Tibial nerve (tissue), 4 donors: ENCODE measurements at places on chromosomes 1 and 21.

DNA sequence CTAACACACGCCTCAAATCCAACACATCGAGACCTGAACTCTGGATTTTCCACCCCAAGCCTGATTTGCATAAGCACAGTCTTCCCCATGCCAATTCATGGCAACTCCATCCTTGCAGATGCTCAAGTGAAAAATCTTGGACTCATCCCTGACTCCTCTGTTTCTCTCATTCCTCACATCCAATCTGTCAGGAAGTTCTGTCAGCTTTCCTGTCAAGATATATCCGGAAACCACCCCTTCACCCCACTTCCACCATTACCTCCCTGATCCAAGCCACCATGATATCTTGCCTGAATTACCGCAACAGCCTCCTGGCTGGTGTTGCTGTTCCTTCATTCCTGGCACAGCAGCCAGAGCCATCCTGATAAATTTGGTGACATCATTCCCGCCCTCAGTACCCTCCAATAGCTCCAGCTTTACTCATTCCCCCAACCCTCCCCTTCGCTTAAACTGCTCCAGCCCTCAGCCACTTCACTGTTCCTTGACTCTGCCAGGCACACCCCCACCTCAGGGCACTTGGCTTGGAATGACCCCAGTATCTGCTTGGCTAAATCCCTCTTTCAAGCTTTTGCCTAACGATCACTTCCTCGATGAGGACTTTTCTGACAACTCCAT is 17.4 kb downstream of the TCEA3 start:
- no peak for DNase-seq

GRCh38 chr1:110916669-110917306 is 43.8 kb downstream of the CD53 start:
- DNase-seq, result no peak

DNA sequence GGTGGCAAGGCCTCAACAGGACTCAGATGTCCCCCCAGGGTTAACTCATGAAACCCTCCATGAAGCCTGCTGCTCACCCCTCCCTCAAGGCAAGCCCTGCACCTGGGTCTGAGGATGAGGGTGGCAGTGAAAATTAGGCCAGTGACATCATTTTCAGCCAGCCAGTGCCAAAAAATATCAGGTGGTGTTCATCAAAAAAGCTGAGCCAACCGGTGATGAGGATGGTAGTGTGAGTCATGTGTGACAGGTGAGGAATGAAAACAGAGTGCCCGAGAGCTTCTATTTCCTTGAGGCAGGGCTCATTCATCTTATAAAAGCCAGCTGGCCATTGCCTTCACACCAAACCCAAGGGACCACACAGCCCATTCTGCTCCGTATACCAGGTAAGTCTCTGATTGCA is at the start of gene SPRR1A:
TSS of gene SPRR1A (plus strand) at position 339 of the 400 bp plus-strand sequence. CDS start 1,150 bp downstream, outside the sequence.
- no peak for DNase-seq

- DNase-seq, result no peak
Measured at GRCh38 chr1:112672842-112673241, 1.6 kb upstream of the MOV10 start.

DNA sequence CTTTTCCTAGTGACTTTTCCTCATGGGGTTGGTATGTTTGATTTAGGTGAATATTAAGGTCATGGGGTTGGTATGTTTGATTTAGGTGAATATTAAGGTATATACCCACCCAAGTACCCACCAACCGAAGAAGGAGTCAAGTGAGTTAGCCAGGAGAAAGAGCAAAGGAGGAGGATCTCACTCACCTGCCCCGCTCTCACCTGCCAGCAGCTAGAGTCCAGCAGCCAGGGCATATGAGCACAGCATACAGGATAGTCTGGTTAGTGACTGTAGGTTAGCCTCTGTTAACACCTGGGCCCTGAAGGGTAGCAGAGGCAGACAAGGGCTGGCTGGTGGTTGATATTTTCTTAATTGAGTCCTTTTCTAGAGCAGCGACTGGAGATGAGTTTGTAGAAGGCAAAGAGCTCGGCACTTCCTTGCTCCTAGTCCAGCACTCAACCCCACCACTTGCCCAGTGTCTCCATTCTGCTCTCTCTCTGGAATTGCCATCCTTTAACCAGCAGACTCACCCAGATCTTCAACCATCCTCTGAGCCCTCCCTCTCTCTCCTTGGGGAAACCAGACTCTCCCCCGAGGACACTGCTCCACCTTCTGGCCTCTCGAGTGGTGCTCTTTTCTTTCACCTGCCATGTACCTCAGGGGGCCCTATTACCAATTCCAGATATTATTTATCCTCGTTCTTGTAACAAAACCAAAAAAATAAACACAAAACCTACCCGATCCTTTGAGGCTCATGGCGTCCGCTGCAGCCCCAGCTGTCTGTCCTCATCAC is 16.3 kb upstream of the DESI2 start:
- DNase-seq, result no peak

DNA sequence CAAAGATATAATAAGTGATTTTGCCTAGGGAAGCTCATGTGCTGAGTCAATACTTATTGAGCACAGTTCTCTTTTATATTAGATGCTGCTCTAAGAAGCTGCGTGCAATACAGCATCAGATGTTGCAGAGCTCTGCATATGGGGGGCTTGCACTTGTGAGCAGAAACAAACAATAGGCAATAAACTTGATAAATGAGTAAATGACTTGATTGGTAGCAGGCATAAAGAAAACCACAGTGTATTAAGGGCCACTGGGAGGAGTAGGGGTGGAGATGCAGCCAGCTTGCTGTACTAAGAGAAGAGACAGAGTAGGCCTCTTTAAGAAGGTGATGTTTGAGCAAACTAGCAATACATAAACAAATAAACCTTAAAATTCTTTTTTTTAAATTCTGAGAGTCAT is 598.5 kb upstream of the ADAMTS5 start:
- no peak for DNase-seq

- DNase-seq, result no peak
Measured at GRCh38 chr1:30318864-30319718, 404.3 kb downstream of the MATN1 start.

GRCh38 chr1:109204484-109204883 is 9.2 kb upstream of the SARS1 start:
- no peak for DNase-seq

GRCh38 chr1:231694075-231694431 is 67.5 kb downstream of the DISC1 start:
- DNase-seq, result no peak

GRCh38 chr21:30227633-30228404 is 11.9 kb upstream of the CLDN8 start:
- peak; percentile 70 for DNase-seq

DNA sequence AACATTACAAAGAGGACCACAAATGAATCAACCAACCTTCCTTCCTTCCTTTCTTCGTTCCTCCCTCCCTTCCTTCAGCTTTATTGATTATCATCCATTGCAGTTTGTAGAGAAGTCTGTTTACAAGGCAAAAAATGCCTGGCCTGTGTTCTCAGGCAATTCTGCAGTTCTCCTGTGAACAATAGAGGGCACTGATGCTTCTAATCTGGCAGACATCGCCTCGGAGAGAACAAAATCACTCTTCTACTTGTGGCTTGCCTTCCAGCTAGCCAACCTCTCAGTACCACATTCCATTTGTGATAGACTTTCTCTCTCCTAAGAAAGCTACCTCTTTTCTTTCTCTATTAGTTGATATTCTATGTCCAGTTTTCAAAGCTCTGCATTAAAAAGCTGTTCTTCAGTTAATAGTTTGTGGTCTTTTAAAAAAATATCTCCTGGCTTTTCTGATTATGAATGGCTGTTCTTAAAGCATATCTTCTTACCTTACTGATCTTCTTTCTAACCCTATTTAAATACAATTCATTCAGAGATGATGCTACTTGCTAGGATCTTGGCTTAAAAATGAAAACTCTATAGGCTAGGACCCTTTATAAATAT is 26.9 kb upstream of the ESRRG start:
- DNase-seq, result no peak

DNA sequence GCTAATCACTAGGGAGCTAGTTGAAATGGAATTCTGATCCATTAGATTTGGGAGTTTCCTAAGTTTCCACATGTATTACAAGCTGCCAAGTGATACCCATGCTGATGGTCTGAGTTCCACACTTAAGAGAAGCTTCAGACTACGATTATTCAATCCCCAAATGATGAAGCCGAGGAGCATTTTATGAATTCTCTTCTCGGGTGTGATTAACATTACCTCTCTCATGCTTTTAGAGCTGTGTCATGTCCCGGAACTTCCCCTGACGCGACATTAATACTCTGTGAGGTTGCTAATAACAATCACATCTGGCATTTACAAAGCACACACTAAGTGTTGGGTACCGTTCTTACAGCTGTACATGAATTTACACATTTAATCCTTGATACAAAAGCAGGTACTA is 63.0 kb downstream of the KCNJ15 start:
- DNase-seq, result no peak

DNA sequence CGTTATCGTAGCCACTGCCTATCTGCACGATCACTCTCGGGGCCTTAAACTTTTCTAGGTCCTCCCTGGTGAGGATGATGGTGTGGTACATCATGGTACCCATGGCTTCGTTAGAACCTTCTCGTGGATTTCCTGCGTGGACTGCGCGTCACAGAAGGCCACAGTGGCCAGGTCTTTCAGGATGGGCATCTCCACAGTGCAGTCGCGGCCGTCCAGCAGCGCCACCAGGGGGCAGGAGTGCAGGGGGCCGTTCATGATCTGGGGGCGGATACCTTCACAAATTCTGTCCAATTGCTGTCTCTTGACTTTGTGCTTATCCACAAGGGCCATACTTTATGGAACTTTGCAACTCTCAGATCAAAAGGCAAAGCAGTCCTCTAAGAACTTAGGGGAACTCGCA is 69.6 kb downstream of the WLS start:
- no peak for DNase-seq

GRCh38 chr1:25550683-25551310 is 7.4 kb downstream of the LDLRAP1 start:
- no peak for DNase-seq

- DNase-seq, result no peak
Measured at GRCh38 chr1:174080819-174081218, 58.7 kb upstream of the RC3H1 start.

DNA sequence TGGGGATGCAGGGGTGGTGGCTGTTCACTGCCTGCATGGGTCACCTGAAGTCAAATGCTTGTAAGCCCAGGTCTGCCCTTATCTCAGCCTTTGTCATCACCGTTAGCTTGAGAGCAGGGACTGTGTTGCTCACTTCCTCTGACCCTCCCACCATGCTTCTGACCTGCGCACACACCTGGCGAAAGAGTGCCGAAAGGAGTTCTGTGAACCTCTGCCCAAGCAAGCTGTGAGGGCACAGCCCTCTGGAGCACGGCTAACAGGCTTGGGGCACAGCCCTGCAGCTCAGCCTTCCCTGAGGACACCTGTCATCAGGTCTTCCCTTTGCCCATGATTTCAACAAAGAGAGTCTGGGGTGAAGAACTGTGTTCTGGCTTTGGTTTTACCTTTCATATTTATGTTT is 93.8 kb downstream of the SUSD4 start:
- no peak for DNase-seq

DNA sequence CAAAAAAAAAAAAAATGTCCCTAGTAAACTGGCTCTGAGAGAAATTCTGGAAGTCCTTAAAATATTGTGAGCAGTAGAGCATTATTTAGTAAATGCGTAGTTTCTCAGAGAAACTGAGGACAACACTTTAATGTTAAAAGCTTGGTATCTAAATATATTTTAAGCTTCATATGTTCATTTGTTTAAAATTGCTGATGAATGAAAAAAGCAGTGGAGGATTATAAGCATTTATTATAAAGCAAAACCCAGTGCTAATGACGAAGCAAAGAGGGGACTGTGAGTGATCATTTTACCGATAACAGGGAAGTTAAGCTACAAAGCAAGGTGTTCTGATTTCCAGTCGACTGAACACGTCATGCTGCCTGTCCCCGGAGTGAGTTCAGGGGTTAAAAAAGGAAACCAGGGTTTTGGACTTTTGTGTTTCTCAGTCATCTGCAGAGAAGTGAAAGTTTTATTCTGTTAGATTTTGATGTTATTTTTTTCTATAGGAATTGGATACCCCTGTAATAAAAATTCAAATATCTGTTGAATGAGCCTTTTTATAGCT is 64.5 kb upstream of the SCCPDH start:
- DNase-seq, result no peak

DNA sequence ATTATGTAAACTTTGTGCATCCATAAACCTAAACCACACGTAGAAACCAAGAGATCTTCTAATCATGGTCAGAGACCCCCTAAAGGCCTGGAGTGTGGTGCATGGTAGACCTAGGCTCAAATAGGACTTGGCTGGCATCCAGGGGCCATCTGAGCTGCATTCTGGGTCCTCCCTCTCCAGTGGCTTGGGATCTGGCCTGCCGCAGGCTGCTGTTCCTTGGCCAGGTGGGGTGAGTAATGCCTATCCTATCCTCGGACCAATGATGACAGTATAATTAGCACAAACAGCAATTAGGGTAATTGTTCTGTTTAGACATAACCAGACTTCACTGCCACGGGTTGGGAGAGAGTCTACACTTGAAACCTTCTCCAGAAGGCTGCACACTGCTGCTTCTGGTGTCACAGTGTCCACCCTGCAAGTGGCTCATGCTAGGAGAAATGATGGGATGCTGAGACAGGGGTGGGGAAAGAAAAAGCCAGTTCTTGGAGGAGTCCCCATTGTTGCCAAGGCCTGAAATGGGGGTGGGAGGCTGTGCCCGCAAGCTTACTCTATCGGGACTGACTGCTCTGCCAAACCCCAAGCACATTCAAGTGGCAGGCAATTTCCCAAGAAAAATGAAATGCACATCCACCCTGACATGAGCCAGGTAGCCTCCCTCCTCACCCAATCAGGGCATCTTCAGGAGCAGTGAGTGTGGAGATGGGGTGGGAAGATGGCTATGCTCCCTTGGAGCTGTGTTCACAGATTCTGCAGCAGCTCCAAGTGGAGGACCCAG is 12.5 kb upstream of the PKP1 start:
- DNase-seq, result no peak

GRCh38 chr1:223358826-223359225 is 5.2 kb downstream of the SUSD4 start:
- DNase-seq, result no peak

DNA sequence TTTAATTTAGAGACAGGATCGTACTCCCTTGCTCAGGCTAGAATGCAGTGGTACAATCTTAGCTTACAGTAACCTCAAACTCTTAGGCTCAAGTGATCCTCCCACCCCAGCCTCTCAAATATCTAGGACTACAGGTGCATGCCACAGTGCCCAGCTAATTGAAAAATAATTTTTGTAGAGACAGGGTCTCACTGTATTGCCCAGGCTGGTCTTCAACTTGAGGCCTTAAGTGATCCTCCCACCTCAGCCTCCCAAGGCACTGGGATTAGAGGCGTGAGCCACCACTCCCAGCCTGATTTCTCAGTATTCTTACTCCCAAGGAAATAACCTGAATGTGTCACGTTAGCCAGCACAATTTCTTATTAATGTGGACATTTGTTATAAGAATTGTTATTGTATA is 9.8 kb downstream of the RLF start:
- DNase-seq, result no peak

DNA sequence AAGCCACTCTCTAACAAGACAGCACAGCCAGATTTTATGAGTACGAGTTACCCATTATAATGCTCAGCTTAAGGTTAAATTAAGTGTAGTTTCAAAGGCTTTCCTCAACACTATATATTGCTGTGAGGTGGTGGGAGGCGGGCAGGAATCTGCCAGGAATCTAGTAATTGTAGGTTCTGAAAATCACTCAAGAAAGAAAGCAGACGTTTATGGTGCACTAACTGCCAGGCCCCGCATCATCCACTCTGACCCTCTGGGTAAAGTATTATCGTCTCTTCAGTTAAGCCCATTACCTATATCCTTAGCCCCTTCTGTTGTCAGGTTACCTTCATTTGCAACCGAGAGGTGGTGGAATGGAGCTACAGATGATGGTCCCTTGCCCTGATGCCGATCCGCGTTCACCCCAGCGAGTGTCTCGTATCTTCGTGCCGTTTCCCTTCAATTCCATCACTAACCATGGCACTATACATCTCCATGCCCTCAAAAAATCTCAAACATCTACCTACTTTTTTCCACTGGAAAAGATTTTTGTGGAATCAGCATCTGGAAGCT is 12.4 kb downstream of the HMGN1 start:
- DNase-seq, result no peak
